ENCODE measurements at places on chromosomes 12 and 14.

- no peak for DNase-seq
These were observed 8.2 kb downstream of the GOLT1B start for GRCh38 chr12:21509768-21510167.

DNA sequence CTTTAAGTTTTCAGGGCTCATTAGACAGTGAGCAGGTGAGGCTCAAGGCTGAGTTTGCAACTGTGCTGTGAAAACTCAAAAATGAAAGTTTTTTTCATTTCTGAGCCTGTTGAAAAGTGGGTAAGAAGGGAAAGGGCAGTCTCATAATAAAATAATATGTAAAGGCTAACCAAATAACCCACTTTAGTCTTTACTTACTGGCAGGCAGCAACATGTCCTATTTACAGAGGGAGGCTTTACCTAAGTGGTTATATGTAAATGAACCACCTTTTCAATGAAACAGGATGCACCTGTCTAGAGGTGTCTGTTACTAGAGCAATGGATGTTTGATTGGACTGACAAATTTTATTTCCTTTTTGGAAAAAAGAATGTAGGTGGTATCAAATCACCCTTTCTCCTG lies 158.0 kb downstream of the ETV6 start:
- no peak for DNase-seq

GRCh38 chr12:2035431-2036055 lies 17.2 kb upstream of the CACNA1C start:
- DNase-seq: no peak

DNA sequence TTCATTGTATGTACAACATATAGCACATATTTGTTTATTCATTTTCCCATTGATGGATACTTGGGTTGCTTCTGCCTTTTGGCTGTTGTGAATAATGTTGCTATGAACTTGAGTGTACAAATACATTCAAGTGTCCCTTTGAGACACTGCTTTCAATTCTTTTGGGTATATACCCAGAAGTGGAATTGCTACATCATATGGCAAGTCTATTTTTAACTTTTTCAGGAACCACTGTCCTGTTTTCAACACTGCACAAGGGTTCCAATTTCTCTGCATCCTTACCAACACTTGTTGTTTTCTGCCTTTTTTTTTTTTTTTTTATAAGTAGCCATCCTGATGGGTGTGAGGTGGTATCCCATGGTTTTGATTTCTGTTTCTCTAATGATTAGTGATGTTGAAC lies 15.9 kb downstream of the RBMS2 start:
- no peak for DNase-seq

GRCh38 chr12:54935235-54935951 lies 49.2 kb downstream of the TESPA1 start:
- DNase-seq: peak; percentile 62

- DNase-seq: peak; percentile 72
These were observed 39.8 kb downstream of the BORCS5 start for GRCh38 chr12:12396694-12397093.

DNA sequence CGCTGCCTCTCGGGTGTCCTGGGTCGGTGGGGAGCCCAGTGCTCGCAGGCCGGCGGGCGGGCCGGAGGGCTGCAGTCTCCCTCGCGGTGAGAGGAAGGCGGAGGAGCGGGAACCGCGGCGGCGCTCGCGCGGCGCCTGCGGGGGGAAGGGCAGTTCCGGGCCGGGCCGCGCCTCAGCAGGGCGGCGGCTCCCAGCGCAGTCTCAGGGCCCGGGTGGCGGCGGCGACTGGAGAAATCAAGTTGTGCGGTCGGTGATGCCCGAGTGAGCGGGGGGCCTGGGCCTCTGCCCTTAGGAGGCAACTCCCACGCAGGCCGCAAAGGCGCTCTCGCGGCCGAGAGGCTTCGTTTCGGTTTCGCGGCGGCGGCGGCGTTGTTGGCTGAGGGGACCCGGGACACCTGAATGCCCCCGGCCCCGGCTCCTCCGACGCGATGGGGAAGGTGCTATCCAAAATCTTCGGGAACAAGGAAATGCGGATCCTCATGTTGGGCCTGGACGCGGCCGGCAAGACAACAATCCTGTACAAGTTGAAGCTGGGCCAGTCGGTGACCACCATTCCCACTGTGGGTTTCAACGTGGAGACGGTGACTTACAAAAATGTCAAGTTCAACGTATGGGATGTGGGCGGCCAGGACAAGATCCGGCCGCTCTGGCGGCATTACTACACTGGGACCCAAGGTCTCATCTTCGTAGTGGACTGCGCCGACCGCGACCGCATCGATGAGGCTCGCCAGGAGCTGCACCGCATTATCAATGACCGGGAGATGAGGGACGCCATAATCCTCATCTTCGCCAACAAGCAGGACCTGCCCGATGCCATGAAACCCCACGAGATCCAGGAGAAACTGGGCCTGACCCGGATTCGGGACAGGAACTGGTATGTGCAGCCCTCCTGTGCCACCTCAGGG lies 679 bp downstream of the ARF6 start:
- peak; percentile 35 for DNase-seq

GRCh38 chr12:130452546-130452945 lies 114.9 kb downstream of the PIWIL1 start:
- DNase-seq: no peak

- DNase-seq: no peak
These were observed 72.8 kb upstream of the NPAS3 start for GRCh38 chr14:32865827-32866376.

- DNase-seq: no peak
These were observed 19.1 kb downstream of the RTL1 start for GRCh38 chr14:100884456-100884855.

DNA sequence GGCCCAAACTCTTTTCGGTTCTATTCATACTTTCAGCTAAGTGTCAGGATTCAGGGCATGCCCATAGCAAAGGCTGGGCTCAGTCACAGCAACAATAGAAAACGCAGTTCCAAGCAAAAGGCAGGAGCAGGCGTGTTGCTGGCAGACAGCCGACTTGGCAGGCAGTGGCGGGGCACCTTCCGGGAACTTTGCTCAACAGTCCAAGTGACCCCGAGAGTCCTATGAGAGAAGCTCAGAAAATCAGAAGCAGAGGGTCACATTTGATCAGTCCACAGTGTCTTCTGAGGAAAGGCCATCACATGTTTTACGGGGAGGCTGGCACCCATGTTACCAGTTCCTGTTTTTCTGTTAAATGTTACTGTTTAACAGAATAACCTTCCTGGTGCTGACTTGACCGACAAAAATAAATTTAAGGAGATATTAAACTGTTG lies 115.0 kb downstream of the DACT1 start:
- DNase-seq: peak; percentile 36

DNA sequence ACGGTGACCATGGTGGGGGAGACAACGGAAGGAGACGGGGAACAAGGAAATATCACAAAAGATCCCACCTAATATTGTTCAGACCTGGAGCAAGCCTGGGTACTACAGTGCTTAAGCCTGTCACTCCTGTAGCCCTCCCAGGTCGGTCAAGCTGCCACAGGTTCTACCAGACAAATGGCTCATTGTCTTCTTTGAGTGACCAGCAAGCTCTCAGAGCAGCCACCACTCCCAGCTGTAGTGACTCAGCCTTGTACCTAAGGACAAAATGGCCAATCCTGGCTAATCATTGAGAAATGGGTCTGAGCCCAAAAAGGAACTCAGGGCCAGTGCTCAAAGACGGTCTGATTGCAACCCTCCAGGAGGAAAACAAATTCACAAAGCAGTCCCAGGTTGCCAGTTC lies 238.4 kb upstream of the NOS1 start:
- DNase-seq: no peak
